ENCODE measurements at places on chromosomes 12 and 14. TPM values are rescaled to one million over a fixed set of nuclear protein-coding genes. Genes with fewer than 3 reads are reported as not detected.

The NUAK1 gene
- 7.5 TPM for total RNA-seq

The HHIPL1 gene
- 7.5 TPM for total RNA-seq

The PTPRB gene
- total RNA-seq: 1.1 TPM

The GPR132 gene
- total RNA-seq: 0.79 TPM

The ARID2 gene
- total RNA-seq: 29.4 TPM

The AMDHD1 gene
- total RNA-seq: 0.76 TPM

The HVCN1 gene
- total RNA-seq: 2.0 TPM

The TEX22 gene
- total RNA-seq: 0.39 TPM

The SPTB gene
- 0.98 TPM for total RNA-seq

The CMTM5 gene
- total RNA-seq: not detected

The WIF1 gene
- total RNA-seq: not detected

The NDUFA9 gene
- 22.4 TPM for total RNA-seq

The CCDC197 gene
- total RNA-seq: not detected

The CDK17 gene
- 44.4 TPM for total RNA-seq

The KRT6A gene
- total RNA-seq: 6,405 TPM

The TAS2R7 gene
- not detected for total RNA-seq

The DNAL1 gene
- 12.5 TPM for total RNA-seq

The MGAT2 gene
- total RNA-seq: 51.8 TPM

The OR4K14 gene
- total RNA-seq: not detected

The B4GALNT1 gene
- 0.22 TPM for total RNA-seq

The SDR9C7 gene
- not detected for total RNA-seq

The ALDH1L2 gene
- total RNA-seq: 6.8 TPM

The ZNF664 gene
- total RNA-seq: 103 TPM

The SRRM4 gene
- under 0.01 TPM for total RNA-seq
